ENCODE measurements at places on chromosomes 6 and 20.
A peak's percentile ranks its signal among the peaks of the same experiment; 100 is the strongest.

- peak; percentile 42 for DNase-seq
These were observed 12.5 kb downstream of the CDC5L start for GRCh38 chr6:44399991-44400390.

- no peak for DNase-seq
These were observed 39.9 kb downstream of the FAXC start for GRCh38 chr6:99309557-99309956.

- no peak for DNase-seq
These were observed 612 bp downstream of the TNNC2 start for GRCh38 chr20:45826381-45827019.

DNA sequence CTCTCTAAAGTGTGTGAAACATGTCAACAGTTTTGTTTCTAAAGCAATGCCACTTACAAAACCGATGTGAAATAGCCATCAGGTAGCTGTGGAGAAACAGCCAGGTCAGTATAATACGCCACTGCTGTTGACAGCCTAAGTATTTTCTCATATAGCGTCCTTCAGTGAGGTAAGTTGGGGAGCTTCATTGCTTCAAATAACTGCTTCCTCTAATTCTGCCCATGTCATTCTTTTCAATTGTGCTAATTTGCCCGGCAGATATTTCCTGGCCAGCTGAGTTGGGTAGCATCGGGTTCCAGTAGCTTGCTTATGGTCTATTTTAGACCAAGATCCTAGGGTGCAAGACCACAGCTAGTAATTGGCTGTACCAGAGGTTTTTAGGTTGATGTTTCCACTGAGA is 2.1 kb upstream of the ARMC2 start:
- DNase-seq, result no peak

- DNase-seq, result no peak
These were observed 146.9 kb downstream of the PDE10A start for GRCh38 chr6:165515963-165516624.

GRCh38 chr20:11740975-11741374 is 176.7 kb upstream of the BTBD3 start:
- DNase-seq, result no peak

- no peak for DNase-seq
These were observed 94.1 kb downstream of the DACT2 start for GRCh38 chr6:168225471-168225911.

- DNase-seq, result no peak
These were observed 1.3 kb downstream of the KIF13A start for GRCh38 chr6:17985934-17986655.

DNA sequence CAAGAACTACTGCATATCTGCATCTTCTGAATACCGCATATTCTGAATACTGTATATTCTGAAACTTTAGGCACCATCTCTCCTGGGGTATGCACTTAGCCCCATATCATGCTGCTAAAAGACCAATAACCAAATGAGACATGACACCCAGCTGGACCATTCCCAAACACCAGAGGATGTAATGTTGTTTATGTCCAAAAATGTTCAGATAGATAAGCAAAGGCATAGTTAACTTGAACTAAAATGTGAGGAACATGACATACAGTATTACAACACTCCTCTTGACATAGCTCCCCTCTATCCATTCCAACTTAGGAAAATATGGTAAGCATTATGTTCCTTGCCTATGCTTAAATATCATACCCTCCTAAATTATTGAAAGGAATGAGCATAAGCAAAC is 127.3 kb downstream of the TENT5A start:
- no peak for DNase-seq

DNA sequence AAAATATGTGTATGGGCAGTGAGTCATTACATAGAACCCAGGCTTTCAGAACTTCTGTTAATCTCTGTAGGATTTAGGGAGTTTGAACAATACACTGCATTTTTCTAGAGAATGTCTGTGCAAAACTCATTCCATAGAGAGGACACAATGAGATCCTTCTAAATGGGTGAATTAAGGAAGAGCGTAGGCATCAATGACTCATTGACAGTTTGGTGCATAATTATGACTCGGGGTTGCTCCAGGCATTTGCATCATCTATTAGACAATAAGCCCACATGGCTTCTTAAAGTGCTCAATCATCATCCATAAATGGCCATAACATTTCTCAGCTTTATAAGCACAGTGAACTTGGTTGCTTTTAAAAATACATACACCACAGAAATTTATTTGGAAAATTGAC is 625.5 kb downstream of the CDH26 start:
- no peak for DNase-seq

DNA sequence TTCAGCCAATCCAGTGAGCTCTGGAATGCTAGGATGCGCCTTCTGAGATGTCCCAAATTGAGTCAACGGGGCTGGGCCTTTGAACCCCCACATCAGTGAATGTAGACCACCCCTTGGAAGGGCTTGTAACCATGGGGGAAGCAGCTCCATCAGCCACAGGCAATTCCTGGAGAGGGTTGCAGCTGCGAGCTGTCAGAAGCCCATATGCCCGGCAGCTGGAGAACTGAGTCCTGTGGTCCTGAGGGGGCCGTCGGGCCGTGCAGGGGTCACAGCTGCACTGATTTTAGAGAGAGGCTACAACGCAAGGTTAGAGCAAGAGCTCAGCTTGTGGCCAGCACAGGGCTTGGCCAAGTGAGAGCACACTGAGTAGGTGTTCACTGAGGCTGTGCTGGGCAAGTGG is 121.3 kb downstream of the TOX2 start:
- no peak for DNase-seq

DNA sequence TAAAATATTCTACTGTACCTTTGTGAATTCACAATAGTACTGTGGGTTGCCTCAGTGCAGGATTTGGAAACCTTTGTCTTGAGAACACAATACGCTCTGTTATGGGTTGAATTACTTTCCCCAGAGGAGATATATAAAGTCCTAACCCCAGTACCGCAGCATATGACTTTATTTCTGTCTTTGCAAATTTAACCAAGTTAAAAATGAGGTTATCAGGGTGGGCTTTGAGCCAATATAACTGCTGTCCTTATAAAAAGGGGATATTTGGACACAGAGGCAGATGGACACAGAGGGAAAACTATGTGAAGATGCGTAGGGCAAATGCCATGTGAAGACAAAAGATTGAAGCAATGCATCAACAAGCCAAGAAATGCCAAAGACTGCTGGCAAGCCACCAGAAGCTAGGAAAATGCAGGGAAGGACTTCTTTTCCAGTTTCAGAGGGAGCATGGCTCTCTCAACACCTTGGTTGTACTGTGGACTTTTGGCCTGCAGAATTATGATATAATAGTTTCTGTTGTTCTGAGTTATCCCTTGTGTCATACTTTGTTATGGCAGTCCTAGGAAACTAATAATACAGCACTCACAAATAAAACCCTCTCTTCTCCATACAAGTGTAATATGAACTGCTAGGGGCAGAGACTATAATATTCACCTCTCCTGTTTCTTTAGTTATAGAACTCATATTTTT is 292.6 kb upstream of the SPTLC3 start:
- DNase-seq, result no peak

DNA sequence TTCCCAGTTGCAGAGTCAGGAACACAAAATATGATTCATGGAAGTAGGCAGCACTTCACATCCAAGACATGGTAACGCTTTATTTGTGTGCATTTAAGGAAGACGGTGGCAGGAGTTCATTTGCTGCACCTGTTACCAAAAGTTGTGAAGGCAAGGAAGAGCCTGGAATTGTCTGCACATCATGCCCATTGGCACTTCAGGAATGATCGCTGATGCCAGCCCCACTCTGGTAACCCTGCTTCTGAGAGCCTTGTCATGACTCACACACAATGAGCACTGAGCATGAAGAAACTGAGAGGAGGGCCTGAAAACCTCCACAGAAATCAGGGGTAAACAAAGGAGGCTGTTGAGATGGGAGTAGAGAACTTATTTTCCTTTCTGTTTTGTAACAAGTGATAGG is 181.1 kb downstream of the RPS12 start:
- no peak for DNase-seq

GRCh38 chr6:131877999-131878789 is 70.4 kb downstream of the ENPP1 start:
- DNase-seq, result no peak

GRCh38 chr6:37845026-37845911 is 25.7 kb downstream of the ZFAND3 start:
- DNase-seq, result no peak

GRCh38 chr6:17423026-17423425 is 29.6 kb downstream of the CAP2 start:
- no peak for DNase-seq

DNA sequence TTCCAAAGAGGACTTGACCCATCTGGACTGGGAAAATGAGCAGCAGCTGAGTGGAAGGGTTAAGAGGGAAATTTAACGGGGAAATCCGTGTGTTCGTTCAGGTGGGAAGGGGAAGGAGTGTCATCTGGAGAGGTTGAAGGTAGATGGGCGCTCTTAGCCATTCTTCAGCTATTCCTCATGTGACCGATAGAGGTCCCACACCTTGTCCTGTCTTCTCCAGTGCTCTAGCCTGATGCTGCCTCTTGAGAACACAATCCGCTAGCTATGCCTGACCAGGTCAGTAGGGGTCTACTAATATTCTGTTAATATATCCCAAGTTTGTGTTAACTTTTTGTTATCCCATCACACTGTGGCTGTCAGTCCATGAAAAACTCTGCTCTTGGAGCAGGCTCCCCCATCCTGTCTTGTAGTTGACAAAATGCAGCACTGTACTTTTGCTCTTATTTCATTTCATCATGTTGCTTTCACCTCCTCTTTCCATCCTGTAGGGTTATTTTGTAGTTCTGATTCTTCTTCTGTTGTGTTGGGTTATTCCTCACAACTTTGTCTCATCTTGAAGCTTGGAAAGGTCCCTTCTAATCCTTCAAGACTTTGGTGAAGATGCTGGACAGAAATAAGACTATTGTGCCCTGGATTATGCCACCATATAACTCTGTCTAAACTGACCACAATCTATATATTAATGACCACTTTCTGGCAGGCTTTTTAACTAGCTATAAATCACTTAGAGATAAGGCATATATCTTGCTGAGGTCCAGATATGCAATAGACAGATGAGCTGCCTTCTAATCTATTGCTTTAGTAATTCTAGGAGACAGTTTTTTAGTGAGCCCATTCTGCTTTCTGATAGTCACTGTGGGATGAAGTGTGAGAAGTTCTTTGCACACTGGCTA is 123.4 kb upstream of the SUPT3H start:
- no peak for DNase-seq

GRCh38 chr6:2770171-2770570 is 5.0 kb downstream of the WRNIP1 start:
- DNase-seq, result no peak

GRCh38 chr6:130837067-130837466 is 9.9 kb downstream of the SMLR1 start:
- no peak for DNase-seq

DNA sequence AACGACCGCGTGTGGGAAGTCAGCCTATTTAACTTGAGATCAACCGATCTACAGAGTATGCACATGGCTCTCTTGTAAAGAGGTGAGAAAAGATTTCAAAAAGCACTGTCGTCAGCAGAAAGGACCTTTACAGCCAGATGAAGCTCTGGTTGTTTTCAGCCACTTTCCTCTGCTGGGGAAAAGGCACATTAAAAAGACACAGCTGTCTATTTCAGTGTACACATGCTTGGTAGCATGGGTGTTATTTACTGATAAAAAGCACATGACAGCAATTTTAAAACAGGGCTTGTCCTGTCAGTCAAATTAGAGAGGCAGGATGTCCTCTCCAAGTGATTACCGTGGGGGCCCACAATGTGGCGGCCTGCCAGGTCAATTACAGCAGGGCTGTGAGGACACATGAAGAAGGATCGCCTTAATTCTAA is 188.9 kb downstream of the PRKN start:
- no peak for DNase-seq

- DNase-seq, result no peak
These were observed 364.5 kb upstream of the JARID2 start for GRCh38 chr6:14881398-14881797.

DNA sequence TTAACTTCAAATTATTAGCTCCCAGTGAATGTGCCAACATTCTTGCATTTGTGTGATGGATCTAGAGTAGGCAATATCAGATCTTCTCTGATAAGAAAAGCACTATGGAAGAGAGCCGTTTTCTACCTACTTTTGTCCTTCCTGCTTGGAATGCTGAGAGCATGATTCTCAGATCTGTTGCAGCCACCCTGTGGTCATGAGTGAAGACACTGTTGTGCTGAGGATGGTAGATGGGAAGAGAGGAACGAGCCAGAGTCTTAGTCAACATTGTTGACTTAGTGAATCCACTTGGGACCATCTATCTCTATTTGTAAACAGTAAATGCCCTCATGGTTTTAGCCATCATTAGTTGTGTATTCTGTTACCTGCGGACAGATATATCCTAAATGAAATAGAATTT is 202.6 kb downstream of the CD109 start:
- DNase-seq, result no peak

DNA sequence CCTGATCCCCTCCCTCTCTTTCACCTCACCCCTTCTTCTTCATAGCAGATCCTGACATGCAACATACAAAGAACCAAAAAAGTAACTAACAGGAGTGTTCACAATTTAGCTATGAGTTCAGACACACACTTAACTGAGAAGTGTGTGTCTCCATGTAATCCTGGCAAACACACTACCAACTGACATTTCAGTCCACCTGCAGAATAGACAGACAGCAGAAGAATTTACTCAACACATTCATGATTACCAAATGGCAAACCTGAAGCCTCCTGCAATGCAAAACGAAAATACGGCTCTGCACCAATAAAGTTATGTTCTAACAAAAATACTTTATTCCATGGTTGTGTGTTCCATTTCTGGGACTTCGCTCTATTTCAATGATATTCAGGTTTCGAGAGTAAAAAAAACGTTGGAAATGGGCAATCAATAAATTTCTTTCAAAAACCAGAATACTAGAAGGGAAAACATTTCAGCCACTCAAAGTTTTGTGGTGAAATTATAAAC is 2.6 kb downstream of the BACH2 start:
- no peak for DNase-seq

- DNase-seq, result no peak
These were observed 967.3 kb upstream of the ADGRB3 start for GRCh38 chr6:67667637-67668422.

GRCh38 chr6:99364026-99364425 is 14.6 kb upstream of the FAXC start:
- peak; percentile 91 for DNase-seq

DNA sequence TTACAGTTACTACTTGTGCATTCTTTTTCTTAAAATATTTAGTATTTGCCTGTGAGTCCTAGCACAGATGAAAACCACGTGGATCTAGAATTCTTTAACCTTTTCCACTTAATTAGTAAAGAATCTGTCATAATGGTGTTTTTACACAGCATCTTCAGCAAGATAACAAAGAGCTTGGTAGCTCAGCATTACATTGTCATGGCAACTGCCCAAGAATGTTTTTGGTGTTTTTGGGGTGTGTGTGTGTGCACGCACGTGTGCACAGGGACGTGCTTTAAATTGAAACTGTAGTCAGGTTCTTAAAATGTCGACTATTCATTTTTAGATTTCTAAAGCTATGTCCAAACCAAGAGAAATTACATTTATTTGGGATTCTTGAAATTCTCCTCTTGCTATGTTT is 108.0 kb downstream of the FIG4 start:
- no peak for DNase-seq
